ENCODE measurements at places on chromosomes 13 and 19.

- DNase-seq, result no peak
These were observed 196.8 kb downstream of the RAP2A start for GRCh38 chr13:97630725-97631124.

GRCh38 chr13:79775830-79776229, 294.9 kb downstream of the NDFIP2 start:
- peak; percentile 9 for DNase-seq

GRCh38 chr19:47991191-47991808, 670 bp downstream of the BSPH1 start:
- no peak for DNase-seq

DNA sequence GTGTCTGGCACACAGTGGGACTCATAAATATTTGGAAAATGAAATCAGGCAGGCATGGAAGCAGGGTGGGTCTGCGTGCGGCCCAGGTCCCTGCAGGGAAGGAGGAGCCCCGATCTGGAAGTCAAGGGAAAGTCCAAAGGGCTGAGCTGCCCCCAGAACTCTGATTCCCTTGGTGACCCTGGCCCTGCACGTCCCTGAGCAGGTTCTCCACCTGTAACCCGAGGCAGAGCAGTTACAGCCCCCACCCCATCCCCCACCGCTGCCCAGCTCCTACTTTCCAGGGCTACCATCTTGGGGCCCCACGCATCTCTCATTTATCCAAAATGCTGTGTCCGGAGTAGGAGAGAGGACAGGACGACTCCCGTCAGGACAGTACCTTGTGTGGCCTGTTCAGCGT, 2.1 kb downstream of the PLEKHF1 start:
- no peak for DNase-seq

GRCh38 chr13:38376546-38376945, 26.9 kb downstream of the UFM1 start:
- DNase-seq, result no peak

Data from GM12891 (cell line).